Kidney tubule cell (primary cell): ENCODE measurements at places on chromosomes 4 and X.

- no peak for DNase-seq
These were observed 234.5 kb upstream of the SLIT2 start for GRCh38 chr4:20017070-20017776.

DNA sequence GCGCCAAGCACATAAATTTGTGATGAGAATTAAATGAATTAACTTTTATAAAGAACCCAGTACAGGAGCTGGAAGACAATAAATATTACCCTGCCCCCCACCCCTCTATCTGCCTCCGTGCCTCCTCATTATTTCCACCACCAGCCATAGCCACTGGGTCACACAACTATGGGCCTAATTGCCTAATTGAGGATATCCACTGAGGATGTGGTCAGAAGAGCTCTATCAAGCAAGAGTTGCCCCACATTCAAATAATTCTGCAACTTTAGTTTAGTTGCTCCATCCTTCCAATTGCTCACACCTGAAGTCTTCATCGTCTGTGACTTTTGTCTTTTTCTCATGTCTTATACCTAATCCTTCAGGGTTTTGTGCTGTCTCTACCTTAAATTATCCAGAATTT lies 9.5 kb upstream of the CXCL8 start:
- no peak for DNase-seq

- DNase-seq, result no peak
These were observed 167.0 kb downstream of the AASDH start for GRCh38 chr4:56220261-56220660.

DNA sequence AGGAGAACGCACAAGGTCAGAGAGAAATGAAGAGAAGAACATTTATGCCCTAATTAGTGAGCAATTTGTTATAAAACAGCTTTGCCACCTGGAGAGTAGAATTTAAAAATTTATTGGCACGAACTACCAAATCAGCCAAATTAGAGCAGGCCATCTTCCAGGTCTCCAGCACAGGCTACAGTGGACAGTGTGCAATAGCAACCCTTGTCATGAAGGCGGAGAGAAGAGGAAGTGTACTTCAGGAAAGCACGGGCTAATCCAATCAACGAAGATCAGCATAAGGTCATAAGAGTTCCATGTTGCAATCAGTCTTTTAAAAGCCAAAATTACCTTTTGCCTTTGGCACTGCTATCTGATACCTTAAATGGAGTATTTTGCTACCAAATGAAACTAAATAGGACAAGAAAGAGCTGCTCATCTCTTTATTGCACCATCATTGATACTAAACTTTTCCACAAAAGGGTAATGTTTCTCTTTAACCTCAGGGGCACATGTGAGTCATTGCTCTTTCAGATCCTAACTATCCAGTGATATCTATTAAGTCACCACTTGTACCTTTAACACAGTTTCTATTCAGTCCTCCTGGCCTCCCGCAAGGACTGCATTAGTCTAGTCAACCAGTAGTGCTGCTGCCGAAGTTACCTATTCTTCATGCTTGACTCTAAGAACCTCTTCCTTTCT lies 19.9 kb downstream of the ANK2 start:
- peak; percentile 60 for DNase-seq

DNA sequence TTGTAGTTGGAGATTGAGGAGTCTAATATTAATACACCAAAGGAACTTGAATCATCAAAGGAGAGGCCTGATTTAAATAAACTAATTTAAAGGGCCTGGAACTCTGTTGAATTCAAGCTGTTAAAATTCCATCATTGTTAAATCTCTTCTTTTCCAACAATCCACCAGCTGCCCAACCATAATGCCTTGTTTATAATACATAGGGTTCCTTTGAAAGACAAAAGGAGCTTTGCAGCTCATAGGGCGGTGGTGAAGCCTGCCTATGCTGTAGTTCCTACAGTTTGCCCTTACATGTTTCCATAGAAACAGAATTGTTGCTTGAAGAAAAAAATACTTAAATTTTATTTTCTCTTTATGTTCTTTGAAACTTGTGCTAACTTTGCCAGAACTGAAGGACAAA lies 102.8 kb downstream of the GLUD2 start:
- DNase-seq, result no peak

GRCh38 chr4:8427761-8428287 lies 12.7 kb downstream of the ACOX3 start:
- peak; percentile 57 for DNase-seq

DNA sequence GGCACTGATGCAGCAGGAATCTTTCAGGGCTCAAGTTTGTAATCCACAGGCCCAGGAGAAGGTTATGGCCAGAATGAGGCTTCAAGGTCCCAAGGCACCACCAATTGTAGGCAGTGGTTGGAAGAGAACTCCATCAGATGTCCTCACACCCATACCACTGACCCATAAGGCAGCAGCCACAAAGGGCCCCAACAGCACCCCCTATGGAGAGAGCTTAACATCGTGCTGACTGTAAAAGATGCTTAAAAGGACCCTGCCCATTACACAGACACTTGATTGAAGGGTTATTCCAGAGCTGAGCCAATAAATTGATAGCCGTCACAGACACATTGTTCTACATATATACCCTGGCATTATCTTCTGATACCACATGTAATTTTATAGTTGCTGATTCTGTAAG lies 113.7 kb downstream of the SOWAHB start:
- DNase-seq, result no peak

- no peak for DNase-seq
These were observed 112.3 kb upstream of the LIMCH1 start for GRCh38 chr4:41425650-41426049.

- no peak for DNase-seq
These were observed 12.9 kb downstream of the STIM2 start for GRCh38 chr4:26873391-26874026.

- DNase-seq, result no peak
These were observed 9.2 kb upstream of the PDHA2 start for GRCh38 chr4:95830651-95831050.

GRCh38 chrX:38831949-38832348 lies 30.7 kb downstream of the MID1IP1 start:
- DNase-seq, result peak; percentile 34

GRCh38 chrX:1564750-1565683 lies 26.4 kb upstream of the AKAP17A start:
- no peak for DNase-seq

DNA sequence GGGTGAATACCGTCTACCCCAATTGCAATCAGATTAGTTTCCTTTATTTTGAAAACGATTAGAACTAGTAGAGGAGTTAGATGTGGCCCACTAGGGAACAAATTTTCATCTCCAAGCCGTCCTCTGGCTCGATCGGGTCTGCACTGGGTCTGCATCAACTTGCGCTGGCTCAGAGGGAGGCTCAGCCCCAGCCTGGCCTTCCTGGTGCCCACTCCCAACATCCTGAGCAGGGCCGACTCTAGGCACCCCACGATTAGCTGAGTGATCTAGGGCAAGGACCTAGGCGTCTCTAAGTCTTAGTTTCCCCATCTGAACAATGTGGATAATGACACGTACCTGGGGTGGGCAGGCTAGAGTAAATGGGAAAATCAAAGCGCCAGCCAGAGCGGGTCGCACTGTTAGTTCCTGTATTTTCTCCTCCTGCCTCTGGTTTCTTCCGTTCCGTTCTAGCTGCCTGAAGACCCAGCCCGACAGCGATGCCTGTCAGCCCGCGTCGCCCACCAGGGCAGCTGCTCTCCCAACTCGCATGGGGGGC lies 7.7 kb upstream of the HAND2 start:
- no peak for DNase-seq

DNA sequence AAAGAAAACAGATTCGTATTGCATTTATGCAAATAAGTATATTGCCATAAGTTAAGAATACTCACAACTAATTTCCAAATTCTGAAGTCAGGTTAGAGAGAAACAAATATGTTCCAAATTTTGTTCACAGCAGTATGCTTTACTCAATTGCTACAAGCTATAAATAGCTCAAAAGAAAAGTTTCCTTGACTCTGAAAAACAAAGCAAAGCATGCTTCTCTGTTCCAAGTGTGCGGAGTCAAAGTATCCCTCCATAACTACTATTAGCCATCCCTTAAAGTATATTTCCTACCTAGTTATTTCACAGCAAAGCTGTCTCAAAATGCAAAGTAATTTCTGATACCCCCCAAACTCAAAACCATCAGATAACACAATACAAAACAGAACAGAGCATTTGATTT lies 47.3 kb downstream of the MGST2 start:
- DNase-seq, result no peak

DNA sequence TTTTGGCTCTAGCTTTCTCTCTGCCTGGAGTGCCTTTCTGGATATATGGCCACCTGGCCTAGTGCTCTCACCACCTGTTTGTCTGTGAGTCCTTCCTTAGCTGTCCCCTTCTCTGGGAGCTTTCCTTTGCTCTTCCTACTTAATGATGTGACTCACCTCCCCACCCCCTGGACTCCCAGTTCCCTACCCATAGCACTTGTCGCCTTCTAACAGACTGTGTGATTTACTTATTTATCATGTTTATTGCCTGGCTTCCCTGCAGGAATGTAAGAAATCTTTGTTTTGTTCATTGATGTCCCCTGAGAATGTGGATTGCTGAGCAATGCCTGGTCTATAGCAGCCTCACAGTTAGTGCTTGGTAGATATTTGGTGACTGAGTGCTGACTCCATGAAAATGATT lies 18.9 kb downstream of the ADD1 start:
- peak; percentile 96 for DNase-seq

- DNase-seq, result no peak
These were observed 180.7 kb upstream of the DIPK2B start for GRCh38 chrX:45381366-45381765.

DNA sequence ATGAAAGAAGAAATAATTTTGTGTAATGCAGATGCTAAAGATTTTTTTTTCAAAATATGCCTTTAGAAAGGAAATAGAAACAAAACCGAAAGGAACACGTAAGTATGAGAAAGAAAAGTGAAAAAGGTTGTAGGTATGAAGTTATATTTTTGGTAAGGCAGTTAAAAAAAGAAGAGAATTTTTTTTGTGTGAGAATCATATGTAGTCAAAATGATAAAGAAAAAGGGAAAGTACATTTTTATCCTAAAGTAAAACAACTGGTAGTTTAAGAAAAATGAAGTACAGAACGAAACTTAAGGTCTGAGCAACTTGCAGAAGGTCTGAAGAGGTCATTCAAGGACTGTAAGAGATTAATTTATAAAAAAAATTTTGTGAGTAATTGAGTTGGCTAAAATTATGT lies 164.0 kb upstream of the TRAM1L1 start:
- DNase-seq, result no peak

DNA sequence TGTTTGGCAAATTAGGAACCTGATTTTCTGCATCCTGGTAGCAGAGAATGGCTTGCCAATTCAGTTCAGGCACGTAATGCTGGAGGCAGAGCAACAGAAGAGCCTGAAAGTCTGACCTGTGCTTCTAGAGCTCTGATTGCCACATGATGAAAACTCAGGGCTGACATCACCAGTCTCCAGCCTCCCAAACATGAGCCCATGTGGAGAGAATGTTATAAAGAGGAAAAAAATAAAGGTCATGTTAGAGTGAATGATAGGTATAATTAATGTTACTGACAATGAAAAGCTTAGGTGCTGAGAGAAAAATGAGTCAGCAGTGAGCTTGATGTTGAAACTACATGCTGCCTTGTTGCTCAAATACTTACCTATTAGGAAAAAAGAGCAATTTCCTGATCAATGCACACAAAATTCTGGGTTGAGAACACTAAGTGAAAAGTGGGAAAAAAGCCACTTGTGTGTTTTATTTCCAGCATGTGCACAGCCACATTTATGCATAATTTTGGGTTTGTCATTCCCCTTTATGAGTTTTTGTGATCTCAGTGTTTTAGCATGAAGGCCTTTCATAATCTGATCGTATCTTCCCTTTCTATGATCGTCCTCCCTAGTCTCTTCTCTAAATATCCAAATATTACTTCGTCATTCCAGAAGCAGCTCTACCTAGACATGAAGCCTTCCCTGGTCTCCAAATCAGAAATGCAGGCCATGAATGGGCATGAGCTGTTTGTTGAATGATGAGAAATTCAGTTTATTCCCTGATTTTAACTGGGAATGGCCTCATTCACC lies 113.3 kb upstream of the CPEB2 start:
- DNase-seq, result peak; percentile 67

DNA sequence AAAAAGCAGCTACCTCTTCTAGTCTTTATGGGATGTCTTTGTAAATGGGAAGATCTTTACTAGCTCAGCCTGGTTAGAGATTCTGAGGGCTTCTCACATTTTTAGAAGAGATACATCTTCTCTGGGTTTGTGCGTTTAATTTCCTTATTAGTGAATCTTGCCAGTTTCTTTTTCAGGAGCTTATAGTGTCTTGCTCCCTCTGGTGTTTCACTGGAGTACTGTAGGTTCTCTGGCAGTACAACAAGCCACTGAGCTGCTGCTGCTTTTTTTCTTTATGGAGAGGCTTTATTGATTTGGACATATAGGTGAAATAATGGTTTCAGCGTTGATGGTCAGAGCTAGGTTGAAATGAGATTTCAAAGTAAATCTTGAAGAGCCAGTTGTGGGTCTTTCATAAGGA lies 82.9 kb downstream of the LAS1L start:
- DNase-seq, result peak; percentile 42

GRCh38 chr4:128334256-128334655 lies 46.6 kb upstream of the PGRMC2 start:
- DNase-seq, result no peak

GRCh38 chrX:56618323-56618722 lies 54.9 kb downstream of the UBQLN2 start:
- no peak for DNase-seq

DNA sequence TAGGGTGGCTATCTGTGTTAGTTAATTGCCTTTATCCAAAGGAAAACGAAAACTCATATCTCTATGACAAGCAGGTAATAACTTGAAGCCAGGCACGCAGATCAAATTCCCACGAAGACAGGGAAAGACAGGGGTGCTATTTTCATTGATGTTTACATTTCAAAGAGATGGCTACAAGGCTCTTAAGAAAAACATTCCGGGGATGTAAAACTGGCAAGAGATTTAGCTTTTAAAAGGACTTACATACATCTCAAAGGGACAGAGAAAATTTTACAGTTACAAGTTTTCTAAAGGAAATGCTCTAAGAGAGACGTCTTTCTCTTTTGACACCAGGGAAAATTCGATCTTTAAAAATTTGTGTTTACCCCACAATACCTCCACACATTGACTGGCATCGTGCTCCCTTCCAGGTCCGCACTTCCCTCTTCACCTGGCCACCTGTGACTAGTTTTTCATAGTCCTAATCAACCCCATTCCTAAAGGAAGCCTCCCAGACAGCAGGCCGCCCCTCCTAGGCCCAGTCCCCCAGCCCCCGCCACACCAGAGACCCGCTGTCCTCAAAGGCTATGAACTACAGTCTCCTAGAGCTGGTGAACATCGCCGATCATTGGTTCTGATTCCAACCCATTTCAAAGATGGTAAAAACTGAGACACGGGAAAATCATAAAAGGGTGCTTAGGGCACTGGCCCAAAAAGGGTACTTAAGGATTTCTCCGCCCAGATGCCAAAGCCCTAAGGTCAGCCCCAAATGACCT lies 649 bp upstream of the ARAF start:
- no peak for DNase-seq

GRCh38 chr4:109912706-109913595 lies at the start of gene EGF:
Gene EGF, plus strand, starts transcription at chr4:109912883. Its CDS starts 453 bp downstream, at chr4:109913336.
- DNase-seq, result peak; percentile 81

DNA sequence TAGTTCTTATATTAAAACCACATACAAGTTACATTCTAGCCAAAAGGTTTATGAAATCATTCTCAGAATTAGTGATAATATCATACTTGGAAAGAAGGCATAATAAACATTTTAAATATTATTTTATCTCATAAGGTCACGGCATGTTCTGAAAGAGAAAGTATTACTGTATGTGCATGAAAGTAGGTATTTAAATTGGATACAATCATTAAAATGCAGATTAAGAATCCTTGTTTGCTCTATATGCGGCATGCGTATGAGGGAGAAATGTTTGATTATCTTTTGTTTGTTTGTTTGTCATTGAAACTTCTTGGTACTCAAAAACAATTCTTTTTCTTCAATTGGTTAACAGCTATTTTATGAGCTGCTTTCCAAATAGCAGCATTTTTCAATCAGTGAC lies 183.9 kb upstream of the TLL1 start:
- DNase-seq, result no peak
